ENCODE measurements at places on chromosomes 6 and 20.

- no peak for DNase-seq
Measured at GRCh38 chr6:135159531-135159930, 21.6 kb upstream of the MYB start.

DNA sequence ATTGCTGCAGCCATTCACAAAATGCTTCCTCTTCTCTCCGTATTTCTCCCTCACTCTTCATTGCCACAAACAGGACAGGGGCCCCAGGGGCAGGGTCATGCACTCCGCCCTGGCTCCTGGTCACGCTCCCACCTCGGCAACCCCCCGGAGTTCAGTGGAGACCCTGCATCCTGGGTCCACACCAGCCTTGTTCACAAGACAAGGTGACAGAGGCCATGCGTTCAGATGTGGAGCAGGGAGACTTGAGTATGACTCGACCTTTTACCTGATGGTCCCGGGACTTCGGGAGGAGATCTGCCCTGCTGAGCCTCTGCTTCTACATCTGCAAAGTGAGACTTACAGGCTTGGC is 49.4 kb downstream of the ANKRD60 start:
- DNase-seq, result no peak

- no peak for DNase-seq
Measured at GRCh38 chr6:134830940-134831339, 119.0 kb downstream of the ALDH8A1 start.

DNA sequence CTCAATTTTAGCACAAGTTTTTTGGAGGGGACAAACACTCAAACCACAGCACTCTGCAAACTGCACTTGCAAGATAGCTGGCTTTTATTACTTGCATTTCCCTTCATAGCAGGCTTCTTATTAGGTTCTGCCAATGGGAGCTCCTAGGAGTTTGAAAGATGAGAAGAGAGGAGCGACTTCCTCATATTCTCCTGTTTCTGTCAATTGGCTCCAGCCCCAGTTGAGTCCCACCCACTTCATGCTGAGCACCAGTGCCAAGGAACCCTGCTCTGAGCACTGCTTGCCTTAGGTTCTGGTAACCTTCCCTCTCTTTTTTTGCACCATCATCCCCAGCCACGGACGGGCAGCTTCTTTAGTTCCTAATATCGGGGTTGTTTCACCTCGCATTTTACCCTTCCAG is 67.9 kb downstream of the PSMB1 start:
- no peak for DNase-seq

GRCh38 chr20:8321001-8321400 is 188.9 kb downstream of the PLCB1 start:
- no peak for DNase-seq

DNA sequence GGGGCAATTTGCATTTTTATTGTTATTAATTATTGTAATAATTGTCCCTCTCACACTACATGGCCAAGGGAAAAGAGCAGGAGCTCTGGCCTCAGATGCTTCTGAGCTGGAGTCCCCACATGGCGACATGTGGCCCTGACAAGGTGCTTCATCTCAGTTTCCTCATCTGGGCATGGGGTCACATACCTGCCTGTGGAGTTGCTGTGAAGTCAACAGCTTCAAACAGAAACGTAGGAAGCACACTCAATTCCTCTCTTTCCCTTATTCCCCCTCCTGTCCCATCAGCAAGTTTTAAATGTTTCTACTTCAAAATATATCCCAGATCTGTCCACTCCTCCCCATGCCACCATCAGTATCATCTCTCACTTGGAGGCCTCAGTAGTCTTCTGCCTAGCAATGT is 8.7 kb downstream of the CPNE5 start:
- DNase-seq, result no peak

All from GM19239 (cell line).